Left colon (tissue), 2 donors: ENCODE measurements at places on chromosomes 5 and 9.

DNA sequence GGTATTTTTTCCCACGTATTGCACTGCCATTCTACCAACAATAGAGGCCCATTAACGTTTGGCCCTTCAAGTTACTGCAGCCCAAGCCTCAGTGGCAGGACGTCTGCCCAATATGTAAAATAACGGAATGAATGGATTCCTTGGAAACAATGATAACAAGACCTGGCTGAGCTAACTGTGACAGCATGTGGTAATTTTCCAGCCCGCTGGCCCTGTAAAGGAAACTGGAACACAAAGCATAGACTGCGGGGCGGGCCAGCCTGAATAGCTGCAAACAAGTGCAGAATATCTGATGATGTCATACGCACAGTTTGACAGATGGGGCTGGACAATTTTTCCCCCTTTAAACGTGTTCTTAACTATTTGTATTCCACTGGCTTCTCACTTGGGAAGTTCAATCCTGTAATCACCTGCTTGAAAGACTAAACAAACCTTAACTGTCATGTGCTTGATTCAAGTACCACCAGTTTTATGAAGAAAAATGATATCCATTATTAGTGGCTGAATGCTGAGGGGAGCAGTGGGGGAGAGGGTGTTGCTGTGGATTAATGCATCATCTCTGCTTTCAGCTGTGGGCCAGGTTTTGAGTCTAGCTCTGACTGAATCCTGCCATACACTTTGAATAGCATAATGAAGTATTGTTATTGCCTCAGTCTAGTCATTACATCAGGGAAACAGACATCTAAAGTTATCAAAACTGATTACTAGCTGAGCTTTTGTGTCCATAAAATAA, 323.9 kb downstream of the TMEM161B start:
- DNase-seq: no peak

- no peak for DNase-seq
These were observed 20.3 kb upstream of the PCDH1 start for GRCh38 chr5:141898448-141899049.

GRCh38 chr5:132467287-132467984, 23.1 kb downstream of the IRF1 start:
- DNase-seq: peak; percentile 34

DNA sequence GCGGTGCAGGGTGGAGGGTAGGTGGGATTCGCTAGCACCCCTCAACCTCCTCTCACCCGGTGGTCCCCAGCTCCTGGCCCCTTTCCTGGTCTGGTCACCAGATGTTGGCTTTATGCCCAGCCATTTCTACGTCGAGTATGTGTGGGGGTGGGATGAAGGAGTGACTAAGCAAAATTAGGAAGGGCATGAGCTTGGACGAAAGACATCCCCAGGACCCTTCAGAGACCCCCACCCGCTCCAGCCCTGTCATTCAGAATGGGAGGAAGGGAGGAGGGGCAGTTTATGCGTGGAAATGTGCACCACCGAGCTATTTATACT, 742 bp downstream of the BHMT2 start:
- DNase-seq: peak; percentile 3

DNA sequence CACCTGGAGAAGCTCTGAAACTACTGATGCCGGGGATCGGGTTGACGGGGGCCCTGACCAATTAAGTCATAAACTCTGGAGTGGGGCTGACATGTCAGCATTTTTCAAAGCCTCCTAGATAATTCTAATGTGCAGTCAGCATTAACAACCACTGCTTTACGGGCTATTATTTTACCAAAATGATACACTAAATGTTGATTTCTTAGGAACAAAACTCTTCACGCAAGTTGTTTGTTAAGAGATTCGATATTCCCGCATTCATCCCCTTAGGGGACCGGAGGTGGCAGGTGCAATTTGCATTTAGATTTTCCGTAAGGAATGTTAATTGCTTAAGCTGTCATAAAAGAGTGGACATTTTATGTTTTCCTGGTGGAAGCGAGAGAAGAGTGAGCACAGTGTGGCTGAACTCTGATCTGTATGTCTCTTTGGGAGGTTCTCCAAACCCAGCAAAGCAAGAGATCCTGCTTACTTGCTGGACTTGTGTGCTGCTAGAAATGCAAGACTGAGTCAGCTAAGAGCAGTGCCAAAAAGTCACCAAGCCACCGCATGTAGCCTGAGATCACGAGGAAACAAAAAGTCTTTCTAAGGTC, 77.6 kb downstream of the UGCG start:
- no peak for DNase-seq

DNA sequence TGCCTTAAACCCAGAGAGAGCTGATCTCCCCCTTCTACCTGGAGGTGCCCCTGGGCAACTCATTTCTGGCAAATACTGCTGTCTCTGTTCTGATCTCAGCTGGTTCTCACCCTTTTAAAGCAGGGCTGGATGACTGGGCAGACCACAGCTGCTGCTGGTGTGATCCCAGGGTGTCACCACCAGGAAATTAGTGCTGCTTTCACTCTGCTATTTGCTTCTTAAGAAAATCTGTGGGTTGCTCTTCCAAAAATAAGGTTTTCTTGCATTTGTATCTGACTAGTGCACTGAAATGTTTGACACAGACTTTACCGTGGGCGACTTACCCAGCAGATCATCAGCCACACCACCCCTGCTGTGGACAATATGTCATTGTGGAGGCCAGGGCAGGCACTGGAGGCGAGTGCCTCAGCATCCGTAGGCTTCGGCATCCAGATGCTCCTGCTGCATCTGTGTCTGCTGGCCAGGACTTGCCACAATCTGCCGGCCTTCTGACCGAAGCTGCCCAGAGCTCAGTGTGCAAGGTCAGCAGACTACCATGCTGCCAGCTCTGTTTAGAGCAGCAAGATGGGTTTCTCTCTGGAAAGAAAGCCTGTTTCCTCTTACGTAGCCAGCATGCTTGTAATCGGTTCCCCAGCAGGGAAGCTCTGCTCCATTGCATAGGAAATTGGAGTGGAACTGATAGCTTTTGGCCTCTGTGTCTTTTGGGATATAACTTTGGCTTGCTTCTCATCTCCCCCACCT, 13.6 kb downstream of the ARHGAP26 start:
- no peak for DNase-seq

- DNase-seq: no peak
These were observed 40.3 kb downstream of the DBH start for GRCh38 chr9:133676450-133676849.
